SK-N-SH (cell line): ENCODE measurements at places on chromosomes 13 and 19. TPM values are rescaled to one million over a fixed set of nuclear protein-coding genes. Genes with fewer than 3 reads are reported as not detected.
A peak's percentile ranks its signal among the peaks of the same experiment; 100 is the strongest.

DNA sequence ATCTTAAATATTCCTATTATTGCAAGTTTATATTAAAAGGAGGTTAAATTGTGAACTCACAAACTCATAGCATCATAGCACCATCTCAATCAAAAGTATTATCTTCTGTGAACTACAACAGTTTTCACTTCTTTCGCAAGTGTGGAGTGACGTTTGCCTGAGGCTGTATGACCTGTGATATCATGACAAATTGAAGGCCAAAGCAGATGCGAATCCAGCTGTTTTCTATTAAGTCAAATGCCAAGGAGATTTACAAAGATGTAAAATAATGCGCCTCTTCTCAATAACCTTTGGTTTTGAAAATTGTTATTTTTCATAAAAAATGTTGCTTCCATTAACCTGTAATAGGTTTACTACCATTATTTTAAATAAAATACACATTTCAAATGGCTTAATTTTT is 7.6 kb upstream of the PEG3 start:
- no peak for DNase-seq

GRCh38 chr19:39385629-39386411 is 5.1 kb downstream of the PAF1 start:
- no peak for DNase-seq

- DNase-seq = no peak
These were observed 10.8 kb upstream of the TDRD3 start for GRCh38 chr13:60386250-60386649.

DNA sequence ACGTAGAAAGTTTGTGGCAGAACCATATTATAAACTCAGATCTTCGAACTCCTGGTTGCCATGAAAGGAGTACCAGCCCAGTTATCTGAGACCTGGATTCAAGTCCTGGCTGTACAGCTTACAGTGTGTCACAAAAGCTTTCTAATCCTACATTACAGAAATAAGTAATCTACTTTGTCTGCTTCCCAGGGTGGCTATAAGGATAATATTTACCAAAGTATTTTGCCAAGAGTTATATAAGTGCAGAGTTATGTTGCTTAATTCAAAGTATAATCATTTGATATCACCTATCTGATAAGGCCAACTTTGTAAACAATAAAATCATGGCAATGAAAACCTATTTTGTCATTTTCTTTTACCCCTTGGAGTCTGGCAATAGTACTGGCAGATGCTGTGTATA is 381.6 kb downstream of the NDFIP2 start:
- no peak for DNase-seq

DNA sequence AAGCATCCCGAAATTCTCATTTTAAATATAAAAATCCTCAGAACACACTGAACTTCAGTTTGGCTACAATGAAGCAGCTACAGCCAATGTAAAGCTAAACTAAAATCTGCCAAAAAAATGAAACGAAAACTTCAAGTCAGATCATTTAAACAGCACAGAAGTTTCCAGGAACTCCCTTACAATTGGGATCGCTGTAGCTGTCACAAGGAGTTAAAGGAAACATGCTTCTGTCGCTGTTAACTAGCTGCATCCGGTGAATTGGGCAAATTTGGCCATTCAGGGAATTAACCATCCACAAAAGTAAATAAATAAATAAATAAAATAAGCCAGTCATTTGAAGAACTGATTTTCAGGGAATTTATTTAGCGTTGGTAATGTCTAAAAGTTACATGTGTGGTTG is 77.0 kb upstream of the PEG3 start:
- DNase-seq = no peak

DNA sequence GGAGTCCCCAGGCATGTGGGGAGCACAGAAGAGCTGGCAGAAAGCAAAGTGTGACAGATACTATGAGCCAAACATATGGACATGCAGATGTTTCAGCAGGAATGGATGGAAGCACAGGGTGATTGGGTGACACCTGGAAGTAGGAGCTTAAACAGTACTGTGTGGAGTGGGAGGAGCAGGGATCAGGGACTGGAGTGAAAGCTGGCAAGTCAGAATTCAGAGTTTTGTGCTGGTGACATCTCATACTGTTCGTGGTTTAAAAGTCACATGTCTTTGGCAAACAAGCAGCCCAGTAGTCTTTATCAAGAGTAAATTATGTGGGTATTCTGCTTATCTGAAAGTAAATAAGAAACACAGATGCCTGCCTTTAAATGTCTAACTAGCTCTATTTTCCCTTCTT is 408.2 kb downstream of the COG6 start:
- no peak for DNase-seq

GRCh38 chr19:51158474-51159129 is 16.5 kb downstream of the SIGLEC7 start:
- DNase-seq = peak; percentile 47

- no peak for DNase-seq
These were observed 41.7 kb upstream of the EEF1AKMT1 start for GRCh38 chr13:20815464-20815863.

DNA sequence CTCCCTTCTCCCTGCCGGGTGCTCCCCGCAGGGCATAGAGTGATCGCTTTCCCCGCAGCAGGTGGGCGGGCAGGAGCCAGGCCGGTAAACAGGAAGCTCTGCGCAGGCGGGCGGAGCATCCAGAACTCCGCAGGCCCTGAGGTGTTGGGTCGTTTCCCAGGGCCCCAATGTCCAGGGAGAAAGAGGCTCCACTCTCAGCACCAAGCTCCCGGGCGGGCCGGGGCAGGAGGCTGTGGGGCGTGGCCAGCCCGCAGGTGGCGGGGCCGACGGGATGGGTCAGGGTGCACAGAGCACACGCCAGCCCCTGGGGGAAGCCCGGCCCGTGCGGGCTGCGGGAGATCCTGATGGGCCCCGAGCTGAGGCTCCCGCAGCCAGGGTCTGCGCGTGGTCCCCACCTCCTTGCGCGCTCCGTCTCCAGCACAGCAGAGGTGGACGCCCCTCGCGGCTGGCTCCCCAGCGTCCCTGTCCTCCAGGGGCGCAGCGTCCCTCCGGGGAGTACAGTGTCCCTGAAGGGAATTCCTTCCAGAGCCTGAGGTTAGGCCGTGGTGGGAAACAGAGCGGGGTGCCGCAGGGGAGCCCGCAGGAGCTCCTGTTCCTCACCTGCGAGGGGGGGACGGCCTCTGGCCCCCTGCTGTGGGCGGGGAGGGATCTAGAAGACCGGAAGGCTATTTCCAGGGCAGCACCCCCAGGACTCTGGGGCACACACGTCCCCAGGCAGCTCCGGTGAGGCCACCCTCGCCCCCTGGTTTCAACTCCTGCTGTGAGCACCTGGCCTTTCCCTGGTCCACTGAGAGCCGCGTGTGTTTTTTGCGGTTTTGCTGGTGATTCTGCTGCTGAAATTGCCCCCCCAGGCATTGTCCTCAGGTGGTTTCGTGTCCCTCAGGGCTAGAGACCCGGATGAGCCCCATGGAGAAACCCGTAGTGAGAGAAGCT is 12.2 kb downstream of the PIP5K1C start:
- no peak for DNase-seq

- no peak for DNase-seq
These were observed 6.7 kb downstream of the CLEC11A start for GRCh38 chr19:50729894-50730293.

- DNase-seq = no peak
These were observed 193.7 kb upstream of the RXFP2 start for GRCh38 chr13:31545616-31546015.

GRCh38 chr13:25686831-25687470 is 315.2 kb downstream of the ATP8A2 start:
- no peak for DNase-seq

- DNase-seq = peak; percentile 99
These were observed at the start of gene FSD1 for GRCh38 chr19:4304538-4305256. FSD1 (plus strand) TSS chr19:4304598; CDS start chr19:4304747, 149 bp downstream.

- no peak for DNase-seq
These were observed 53.0 kb downstream of the TEX29 start for GRCh38 chr13:111373486-111373885.

GRCh38 chr13:50809133-50810090 is 34.1 kb downstream of the DLEU7 start:
- no peak for DNase-seq

DNA sequence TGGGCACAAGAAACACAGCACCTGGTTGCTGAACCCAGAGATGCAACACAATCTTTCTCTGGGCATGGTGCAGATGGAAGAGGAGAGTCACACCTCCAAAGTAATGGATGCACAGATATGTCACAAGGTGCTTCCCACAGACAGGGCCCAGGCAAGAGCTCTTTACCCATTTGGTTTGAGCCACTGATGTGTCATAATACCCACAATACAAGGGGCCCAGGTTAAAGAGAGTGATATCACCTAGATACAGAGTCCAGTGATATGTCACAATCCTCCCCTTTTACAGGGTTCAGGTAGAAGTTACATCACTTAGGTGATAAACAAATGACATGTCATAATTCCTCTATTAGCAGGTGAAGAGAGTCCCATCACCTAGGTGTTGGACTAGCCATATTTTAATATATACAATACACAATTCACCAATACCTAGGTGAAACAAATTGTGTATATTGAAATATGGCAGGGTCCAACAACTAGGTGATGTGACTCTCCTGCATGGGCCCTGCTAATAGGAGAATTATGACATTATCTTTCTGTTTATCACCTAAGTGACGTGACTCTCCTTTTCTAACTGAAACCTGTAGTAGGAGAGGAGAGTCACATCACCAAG is 5.6 kb upstream of the ZNF43 start:
- no peak for DNase-seq

DNA sequence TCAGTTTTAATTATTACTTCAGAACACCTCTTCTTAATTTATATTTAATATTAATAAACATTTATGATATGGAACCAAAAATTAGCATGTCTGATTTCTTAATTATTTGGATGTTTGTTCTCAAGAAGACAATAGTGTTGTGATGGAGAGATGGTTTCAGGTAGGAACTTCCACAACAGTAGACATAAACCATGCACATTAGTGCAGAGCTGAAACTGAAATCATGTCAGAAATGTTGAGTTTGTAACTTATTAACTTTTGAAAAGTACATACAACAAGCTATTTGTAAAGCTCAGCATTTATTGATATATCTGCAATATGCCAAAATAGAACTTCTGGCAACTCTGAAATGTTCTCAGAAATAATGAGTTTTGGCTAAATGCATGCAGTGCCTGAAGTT is 11.8 kb upstream of the EDNRB start:
- no peak for DNase-seq

DNA sequence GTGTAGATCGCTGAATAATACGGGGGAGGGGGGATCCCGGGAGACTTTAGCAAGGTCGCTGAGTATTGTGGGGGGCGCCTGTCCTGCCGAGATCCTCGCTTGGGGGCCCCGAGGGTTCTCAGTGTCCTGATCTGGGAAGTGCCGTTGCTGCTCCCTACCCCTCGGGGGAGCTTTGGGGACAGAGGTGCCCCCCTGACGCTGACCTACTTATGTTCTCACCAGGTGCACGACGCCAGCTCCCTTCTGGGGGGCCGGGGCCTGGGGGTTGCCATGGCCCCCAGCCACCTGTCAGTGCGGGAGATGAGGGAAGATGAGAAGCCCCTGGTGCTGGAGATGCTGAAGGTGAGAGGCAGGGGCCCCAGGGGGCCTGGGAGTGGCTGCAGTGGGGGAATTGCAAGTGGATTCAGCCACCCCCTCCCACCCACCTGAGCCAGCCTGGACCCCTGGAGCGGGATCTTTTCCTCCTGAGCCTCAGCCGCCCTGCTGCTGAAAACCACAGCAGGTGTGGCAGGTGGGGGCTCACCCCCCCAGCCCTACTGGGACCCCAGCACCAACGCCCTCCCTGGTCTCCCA is 537 bp downstream of the NAT14 start:
- DNase-seq = no peak

GRCh38 chr13:112986946-112987681 is 18.1 kb downstream of the MCF2L start:
- no peak for DNase-seq

DNA sequence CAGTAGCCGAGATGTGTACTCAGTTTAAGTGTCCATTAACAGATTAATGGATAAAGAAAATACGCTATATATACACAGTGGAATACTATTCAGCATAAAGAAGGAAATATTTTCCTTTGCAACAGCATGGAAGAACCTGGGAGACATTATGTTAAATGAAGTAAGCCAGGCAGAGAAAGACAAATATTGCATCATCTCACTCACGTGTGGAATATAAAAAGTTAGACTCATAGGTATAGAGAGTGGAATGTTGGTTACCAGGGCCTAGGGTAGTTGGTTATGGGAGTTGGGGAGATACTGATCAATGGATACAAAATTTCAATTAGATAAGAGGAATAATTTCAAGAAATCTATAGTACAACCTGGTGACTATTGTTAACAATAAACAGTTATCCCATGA is 210.1 kb downstream of the MAB21L1 start:
- DNase-seq = no peak

DNA sequence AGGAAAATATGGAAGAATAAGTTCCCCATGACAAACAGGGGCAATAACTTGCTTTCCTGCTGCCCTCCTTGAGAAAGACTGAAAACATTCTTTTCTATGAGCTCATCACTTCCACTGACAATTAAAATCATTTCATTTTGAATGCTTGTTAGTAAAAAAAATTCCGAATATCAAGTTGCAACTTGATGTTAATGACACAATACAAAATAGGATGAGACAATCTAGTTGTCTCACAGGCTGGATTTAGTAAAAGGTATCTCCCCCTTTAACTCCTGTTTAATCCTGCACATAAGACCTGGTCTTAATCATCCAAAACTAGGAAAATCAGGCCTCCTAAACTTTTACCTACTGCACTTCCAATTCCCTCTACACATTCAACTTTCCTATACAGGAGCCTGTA is 24.7 kb downstream of the IRS2 start:
- no peak for DNase-seq

DNA sequence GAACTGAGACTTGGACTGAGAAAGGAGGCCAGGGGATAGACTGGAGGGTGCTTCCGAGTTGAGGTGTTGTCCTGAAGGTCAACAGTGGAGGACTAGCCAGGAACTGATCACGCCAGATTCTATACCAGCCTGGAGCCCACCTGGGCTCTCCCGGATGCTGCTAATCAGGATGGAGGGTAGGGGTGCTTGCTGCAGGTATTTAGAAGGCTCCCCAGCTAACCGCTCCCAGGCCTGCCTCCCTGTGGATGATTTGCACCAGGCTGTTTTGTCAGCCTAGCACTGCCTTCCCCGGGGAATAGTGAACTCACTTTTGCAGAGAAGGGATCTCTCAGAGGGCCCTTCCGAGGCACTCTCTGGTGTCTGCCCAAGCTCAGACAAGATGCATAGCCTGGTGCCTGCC is 60.5 kb upstream of the KCTD15 start:
- DNase-seq = no peak

Gene FUT6
- not detected in 2 replicates for polyA plus RNA-seq

Gene CACNA1A
- polyA plus RNA-seq = 1.3 TPM in 2 replicates

Gene ONECUT3
- polyA plus RNA-seq = not detected in 2 replicates

Gene HCN2
- 3.4 and 5.6 TPM in 2 replicates for polyA plus RNA-seq

Gene C19orf85
- polyA plus RNA-seq = not detected in 2 replicates

Gene TYROBP
- polyA plus RNA-seq = not detected in 2 replicates

Gene ZNF534
- not detected in 2 replicates for polyA plus RNA-seq

Gene IGLON5
- 0.36 and 0.60 TPM in 2 replicates for polyA plus RNA-seq

Gene LONP1
- polyA plus RNA-seq = 75.4 and 111 TPM in 2 replicates
